Aorta (tissue), 5 donors: ENCODE measurements at places on chromosomes 2 and 18. TPM values are rescaled to one million over a fixed set of nuclear protein-coding genes. Genes with fewer than 3 reads are reported as not detected.

GRCh38 chr18:76264876-76265250, 230.2 kb downstream of the ZNF516 start:
- H3K27me3 ChIP-seq = no peaks in the 10 kb centered on the region
- H3K27ac ChIP-seq = no peak overlapping the region
- no peaks in the 10 kb centered on the region for H3K36me3 ChIP-seq
- H3K4me1 ChIP-seq = no peaks in the 10 kb centered on the region

DNA sequence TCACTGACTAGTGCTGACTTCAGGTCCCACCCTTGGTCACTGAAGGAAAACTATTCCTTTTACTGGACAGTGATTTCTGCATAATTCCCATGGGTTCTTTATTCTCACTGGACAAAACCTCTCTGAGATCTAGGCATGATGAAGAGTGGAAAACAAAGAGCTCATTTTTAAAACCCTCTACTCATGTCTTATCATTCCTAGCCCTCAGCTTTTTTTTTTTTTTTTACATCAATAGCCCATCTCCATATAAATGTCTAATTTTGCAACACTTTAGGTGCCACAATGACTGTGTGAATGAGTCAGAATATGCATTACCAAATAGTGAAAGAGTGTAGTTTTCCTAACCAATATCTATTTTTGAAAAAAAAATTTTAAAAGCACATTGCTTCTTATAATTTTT, 74.8 kb downstream of the TCF4 start:
- H3K4me1 ChIP-seq = no peaks in the 10 kb centered on the region
- no peak overlapping the region for H3K27ac ChIP-seq
- no peak overlapping the region for H3K4me3 ChIP-seq

- no peaks in the 10 kb centered on the region for H3K4me1 ChIP-seq
- DNase-seq = no peak
- no peak overlapping the region for H3K4me3 ChIP-seq
- H3K27ac ChIP-seq = no peak overlapping the region
Observed at GRCh38 chr2:132980304-132980703, 310.3 kb upstream of the LYPD1 start.

DNA sequence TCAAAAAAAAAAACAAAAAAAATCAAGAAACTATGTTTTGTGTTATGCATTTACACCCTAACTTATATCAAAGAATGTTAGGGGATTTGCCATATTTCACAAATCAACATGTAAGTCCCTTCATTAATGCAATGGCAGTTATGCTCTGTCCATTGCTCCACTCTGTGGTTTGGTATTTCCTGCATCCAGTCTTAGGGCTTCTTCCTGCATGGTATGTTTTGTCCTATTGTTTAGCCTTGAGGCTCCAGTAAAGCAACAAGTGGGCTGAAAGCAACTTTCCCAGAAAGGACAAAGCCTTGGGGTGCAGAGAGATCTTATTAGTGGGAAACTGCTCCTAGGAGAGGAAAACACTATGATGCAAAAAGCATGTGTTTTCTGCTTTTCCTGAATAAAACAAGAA, 474.1 kb downstream of the IRS1 start:
- no peak overlapping the region for H3K27ac ChIP-seq
- no peak for DNase-seq
- no peaks in the 10 kb centered on the region for H3K27me3 ChIP-seq
- no peaks in the 10 kb centered on the region for H3K4me1 ChIP-seq
- no peaks in the 10 kb centered on the region for H3K36me3 ChIP-seq

The ATP8B1 gene
- total RNA-seq = 101 TPM

DNA sequence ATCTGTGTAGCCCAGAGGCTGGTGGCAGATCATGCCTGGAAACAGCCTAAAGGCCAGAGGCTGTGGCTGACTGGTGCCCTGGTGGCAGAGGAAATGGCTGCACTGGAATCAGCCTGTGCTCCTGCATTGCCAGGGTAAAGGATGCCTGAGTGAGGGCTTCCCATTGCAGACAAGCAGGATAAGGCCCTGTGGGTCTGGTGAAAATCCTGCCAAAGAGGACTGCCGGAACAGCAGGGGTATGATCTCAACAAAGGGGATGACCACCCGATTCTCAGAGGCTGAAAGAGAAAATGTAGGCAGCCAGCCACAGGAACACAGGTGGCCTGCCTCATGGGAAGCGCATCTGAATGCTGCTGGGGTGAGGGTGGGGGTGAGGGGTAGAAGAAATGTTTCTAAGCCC, 48.2 kb downstream of the FBXO48 start:
- H3K27me3 ChIP-seq = peaks cover 3% of the 10 kb centered on the region
- H3K4me1 ChIP-seq = no peaks in the 10 kb centered on the region
- no peak for DNase-seq
- H3K27ac ChIP-seq = no peak overlapping the region

The ANKAR gene
- total RNA-seq = 18.9 TPM

DNA sequence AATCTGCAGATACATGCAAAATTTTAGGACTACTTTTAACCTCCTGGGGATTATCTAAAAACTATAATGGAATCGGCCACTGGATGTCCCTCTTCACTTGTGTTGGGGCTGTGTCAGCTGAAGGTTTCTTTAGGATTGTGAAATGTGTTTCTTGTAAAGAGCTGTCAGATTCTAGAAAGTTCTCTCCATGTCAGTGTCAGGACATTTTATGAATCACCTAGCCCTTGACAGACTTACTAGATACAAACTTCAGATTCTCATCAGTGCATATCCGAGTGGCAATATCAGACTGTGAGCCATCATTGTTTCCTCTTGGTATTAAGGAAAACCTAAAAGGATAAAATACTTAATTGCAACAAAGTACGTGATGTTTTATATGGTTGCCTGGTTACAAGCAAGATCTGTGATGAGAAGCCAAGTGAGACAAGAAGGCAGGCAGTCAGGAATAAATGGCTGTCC, 107.3 kb downstream of the CPS1 start:
- H3K36me3 ChIP-seq = no peaks in the 10 kb centered on the region
- no peak overlapping the region for H3K27ac ChIP-seq
- no peak for DNase-seq
- no peaks in the 10 kb centered on the region for H3K4me1 ChIP-seq
- H3K4me3 ChIP-seq = no peak overlapping the region
- no peaks in the 10 kb centered on the region for H3K27me3 ChIP-seq

- no peak overlapping the region for H3K27ac ChIP-seq
- DNase-seq = no peak
- no peaks in the 10 kb centered on the region for H3K27me3 ChIP-seq
Observed at GRCh38 chr2:11514081-11514730, 19.6 kb upstream of the GREB1 start.

DNA sequence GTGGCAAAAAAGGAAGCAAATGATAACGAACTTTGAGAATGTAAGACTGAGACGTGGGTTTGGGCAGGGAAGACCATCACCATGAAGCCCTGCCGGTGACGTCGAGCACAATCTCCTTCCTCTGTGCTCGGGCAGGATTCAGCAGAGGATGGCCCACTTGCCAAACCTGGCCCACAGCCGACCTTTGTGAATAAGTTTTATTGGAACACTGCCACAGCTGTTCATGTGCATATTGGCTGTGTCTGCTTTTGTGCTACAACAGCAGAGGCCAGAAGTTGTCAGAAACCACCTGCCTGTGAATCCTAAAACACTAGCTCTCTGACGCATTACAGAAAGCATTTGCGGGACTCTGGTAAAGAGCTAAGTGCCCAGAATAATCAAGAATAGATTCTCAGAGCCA, 223.9 kb downstream of the MYT1L start:
- no peaks in the 10 kb centered on the region for H3K4me1 ChIP-seq
- H3K4me3 ChIP-seq = no peak overlapping the region
- DNase-seq = no peak
- H3K27me3 ChIP-seq = no peaks in the 10 kb centered on the region

- H3K4me3 ChIP-seq = no peak overlapping the region
- no peaks in the 10 kb centered on the region for H3K27me3 ChIP-seq
- DNase-seq = no peak
- H3K36me3 ChIP-seq = no peaks in the 10 kb centered on the region
- no peaks in the 10 kb centered on the region for H3K4me1 ChIP-seq
Observed at GRCh38 chr2:98876741-98877140, 59.3 kb downstream of the CRACDL start.

GRCh38 chr2:38105922-38106321, 30.0 kb upstream of the CYP1B1 start:
- H3K27ac ChIP-seq = no peak overlapping the region
- no peak for DNase-seq
- H3K27me3 ChIP-seq = no peaks in the 10 kb centered on the region
- no peaks in the 10 kb centered on the region for H3K4me1 ChIP-seq
- no peaks in the 10 kb centered on the region for H3K36me3 ChIP-seq

DNA sequence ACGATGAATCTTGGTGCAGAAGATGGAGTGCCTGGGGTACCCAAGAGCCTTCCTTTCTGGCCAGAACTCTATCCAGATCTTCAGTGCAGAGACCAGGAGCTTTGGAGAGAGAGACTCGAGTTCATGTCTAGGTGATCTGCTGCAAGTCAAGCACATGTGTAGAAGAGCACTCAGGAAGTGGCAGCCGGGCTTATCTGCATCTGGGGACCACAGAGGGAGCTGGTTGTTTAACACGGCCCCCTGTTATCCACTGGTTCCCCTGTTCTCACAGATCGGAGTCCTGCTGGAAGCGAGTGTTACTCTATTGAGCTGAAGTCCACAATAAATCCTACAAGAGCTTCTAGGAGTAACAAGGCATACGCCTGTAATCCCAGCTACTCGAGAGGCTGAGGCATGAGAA, 128.3 kb downstream of the ACOXL start:
- DNase-seq = no peak
- H3K36me3 ChIP-seq = no peaks in the 10 kb centered on the region
- peaks cover 2% of the 10 kb centered on the region for H3K27me3 ChIP-seq
- no peak overlapping the region for H3K4me3 ChIP-seq

GRCh38 chr18:48931680-48932461, 18.9 kb downstream of the SMAD7 start:
- DNase-seq = peak; percentile 67
- H3K36me3 ChIP-seq = no peaks in the 10 kb centered on the region
- peaks cover 11% of the 10 kb centered on the region for H3K4me1 ChIP-seq
- H3K27ac ChIP-seq = peak overlapping the region; percentile 3
- no peak overlapping the region for H3K4me3 ChIP-seq
